CD4-positive, alpha-beta T cell treated with Interleukin-21 for 1 hour (primary cell): ENCODE measurements at places on chromosomes 7 and 10.
A peak's percentile ranks its signal among the peaks of the same experiment; 100 is the strongest.

GRCh38 chr7:121388950-121389349 lies 7.2 kb downstream of the FAM3C start:
- DNase-seq, result no peak

GRCh38 chr7:146956321-146956720 lies 839.7 kb downstream of the CNTNAP2 start:
- DNase-seq, result no peak

GRCh38 chr7:69342154-69342884 lies 256.0 kb upstream of the AUTS2 start:
- DNase-seq, result no peak

DNA sequence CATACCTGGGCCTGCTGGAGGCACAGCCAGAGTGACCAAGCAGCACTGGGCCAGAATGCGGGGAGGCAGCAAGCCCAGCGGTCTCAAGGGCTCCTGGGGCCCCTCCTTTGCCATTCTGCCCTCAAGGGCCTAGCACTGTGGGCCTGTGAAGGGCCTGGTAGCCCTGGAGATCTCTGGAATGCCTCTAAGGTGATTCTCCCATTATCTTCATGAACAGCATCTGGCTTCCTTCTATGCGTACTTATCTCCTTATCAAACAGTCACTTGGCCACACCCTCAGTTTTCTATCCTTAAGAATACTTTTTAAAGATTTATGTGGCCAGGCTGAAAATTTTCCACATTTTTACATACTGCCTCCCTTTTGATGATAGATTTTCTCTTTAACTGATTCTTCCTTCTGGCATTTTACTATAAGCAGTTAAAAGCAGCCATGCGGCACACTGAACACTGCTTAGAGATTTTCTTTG lies 67.5 kb upstream of the CCNY start:
- no peak for DNase-seq

- DNase-seq, result no peak
These were observed 147.7 kb upstream of the SLC26A5 start for GRCh38 chr7:103593691-103594090.

DNA sequence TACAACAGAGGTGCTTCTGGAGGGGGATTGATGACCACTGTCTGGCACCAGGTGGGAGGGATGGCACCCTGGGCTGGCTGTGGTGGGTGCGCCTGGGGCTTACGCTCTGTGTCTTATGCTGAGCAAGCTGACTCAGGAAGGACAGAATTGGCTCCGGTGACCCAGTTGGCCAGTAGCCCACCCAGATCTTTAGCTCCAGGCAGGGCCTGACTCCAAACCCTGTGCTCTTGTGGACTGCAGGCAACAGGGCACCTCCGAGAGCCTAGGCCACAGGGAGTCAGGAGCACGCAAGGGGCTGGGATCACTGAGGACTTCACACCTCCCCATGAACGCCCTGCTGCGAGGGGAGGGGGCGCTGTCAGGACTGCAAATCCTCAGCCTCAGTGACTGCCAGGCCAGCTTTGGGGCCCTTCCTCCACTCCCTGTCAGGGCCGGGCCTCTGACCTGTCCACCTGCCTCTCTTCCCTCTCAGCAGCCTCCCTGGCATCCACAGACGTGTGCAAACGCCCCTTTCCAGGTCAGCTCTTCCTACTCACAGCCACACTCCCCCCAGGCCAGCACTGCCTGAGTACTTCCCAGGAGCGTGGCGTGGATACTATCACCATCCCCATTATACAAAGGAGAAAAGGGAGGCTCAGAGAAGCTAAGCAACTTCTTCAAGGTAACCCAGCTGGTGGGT lies 118.7 kb downstream of the SLIT1 start:
- DNase-seq, result no peak

DNA sequence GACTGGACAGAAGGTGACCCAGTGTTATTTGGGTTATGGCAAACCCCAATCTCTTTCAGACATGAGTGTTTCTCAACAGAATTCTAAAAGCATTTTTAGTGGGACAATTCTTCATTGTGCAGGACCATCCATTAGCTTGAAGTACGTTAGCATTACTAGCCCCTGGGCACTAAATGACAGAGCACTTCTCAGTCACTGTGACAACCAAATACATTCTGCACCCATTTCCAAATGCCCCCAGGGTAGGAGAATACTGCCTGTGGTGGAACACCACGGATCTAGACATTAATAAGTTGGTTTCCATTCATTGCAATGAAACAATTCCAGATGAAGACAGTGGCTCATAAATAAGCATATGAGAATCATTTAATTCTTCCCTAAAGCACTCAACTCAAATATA lies 102.4 kb upstream of the FRMD4A start:
- no peak for DNase-seq

GRCh38 chr7:100384628-100385294 lies 11.5 kb downstream of the PILRA start:
- DNase-seq, result no peak

GRCh38 chr10:614790-615582 lies 74.5 kb downstream of the DIP2C start:
- no peak for DNase-seq

GRCh38 chr10:12214763-12215218 lies 18.8 kb downstream of the CDC123 start:
- peak; percentile 58 for DNase-seq

DNA sequence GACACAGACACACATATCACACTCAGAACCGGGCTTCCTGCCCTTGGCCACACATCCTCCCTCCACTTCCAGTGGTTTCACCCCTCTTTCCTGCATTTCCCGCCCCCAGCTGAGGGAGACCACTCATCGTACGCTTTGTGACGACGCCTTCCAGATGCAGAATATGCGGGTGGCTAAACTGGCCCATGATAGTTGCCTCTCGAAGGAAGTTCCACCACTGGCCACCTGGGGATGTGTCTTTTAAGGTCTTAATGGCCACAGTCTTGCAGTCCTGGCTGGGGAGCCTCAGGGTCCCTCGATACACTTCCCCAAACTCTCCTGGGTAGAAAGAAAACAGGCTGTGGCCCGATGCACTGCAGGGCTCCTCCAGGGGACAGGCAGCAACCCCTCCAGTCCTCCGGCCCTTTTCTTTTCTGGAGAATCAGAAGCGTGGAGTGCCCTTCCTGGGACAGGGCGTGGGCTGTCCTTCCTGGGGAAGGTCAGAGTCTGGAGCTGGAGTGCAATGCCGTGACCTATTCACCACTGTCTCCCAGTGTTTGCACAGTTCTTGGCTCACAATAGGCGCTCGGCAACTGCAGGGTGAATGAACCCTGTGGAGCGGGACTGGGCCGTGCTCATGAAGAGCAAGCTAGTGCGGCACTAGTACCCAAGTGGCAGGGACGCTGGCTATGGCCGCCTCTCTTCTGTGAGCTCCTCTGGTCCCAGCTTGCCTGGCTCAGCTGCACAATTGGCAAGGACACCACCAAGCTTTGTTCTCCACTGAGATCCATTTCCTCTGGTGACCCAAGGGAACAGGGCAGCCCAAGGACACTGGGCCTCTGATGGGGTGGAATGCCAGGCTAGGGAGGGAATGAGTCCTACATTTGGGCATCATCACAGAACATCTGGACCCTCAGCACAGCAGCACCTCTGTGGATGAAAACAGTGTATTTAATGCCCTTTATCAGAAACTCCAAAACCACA lies 13.2 kb downstream of the EPHA1 start:
- DNase-seq, result no peak

DNA sequence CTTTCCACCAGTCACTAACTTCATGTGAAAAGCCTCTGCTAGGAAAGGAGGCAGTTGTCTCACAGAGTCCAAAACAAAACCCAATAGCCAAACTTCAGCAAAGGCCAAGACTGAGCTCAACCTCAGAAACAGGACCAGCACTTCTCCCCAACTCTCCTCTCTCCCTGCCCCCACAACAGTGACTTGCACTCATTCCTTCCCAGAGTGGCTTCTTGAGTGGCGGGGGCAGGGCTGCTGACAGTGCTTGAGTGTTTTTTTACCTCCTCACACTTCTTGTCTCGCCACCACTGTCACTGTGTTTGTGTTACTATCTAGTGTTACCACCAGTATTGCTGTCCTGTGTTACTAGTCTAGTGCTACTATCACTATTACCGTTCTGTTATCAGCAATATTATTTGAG lies 206.8 kb downstream of the KLF6 start:
- no peak for DNase-seq

GRCh38 chr7:150994141-150994837 lies 3.5 kb downstream of the NOS3 start:
- peak; percentile 28 for DNase-seq

- DNase-seq, result no peak
These were observed 64.5 kb downstream of the CYCS start for GRCh38 chr7:25060487-25061055.

- no peak for DNase-seq
These were observed 59.1 kb downstream of the CNTNAP2 start for GRCh38 chr7:146175716-146176115.

GRCh38 chr10:1522237-1522636 lies 215.1 kb downstream of the ADARB2 start:
- DNase-seq, result no peak

DNA sequence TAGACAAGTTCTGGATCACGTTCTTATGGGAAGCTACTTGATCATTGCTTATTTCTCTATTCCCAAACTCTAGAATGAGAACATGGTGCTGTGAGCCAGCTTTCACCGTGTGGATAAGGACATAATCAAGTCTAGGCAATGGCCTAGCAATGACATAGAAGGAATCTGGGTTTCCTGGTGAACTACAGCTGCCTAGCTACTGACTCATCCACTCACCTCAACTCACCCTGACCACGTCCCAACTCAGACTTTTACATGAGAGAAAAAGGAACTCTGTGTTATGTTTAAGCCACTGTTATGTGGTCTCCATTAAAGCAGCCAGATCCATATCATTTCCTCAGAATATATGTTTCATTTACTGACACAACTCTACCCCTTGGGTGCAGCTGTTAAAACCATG lies 18.8 kb upstream of the MET start:
- no peak for DNase-seq

GRCh38 chr7:26291699-26292538 lies at the start of gene SNX10:
Gene SNX10 (plus strand): TSS chr7:26291862. CDS start chr7:26346443, 54,581 bp downstream.
- peak; percentile 77 for DNase-seq

DNA sequence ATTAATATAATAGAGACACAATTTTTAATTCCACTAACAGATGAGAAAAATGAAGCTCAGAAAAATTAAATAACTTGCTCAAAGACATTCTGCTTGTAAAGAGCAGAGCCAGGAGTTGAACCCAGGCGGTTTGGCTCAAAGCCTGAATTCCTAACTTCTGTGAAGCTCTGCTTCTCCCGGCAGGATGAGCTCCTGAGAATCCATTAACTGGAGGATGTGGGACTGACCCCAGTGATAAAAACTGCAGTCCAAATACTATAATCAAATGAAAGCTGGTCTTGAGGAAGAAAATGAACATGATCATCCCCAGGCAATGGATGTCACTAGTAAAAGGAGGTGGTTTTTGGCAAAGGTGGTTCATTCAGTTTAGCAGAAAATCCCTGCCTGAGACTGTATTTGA lies 898.2 kb downstream of the CCSER2 start:
- DNase-seq, result no peak

DNA sequence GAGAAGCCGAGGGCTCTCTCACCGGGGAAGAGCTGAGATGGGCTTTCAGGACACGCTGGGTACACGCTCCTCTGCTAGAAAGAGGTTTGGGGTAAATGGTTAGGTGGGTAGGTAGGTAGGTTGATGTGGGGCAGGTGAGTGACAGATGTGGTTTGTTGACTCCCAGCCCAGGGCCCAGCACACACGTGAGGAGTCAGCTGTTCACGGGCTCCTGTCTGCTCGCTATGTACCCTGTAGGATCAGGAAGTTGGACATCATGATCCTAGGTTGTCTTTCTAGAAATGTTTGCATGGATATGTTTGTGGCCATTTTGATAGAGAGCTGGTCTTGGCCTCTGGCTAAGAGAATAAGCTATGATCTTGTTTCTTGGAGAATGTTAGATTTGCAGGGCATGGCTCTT lies 109.0 kb downstream of the TACC2 start:
- DNase-seq, result no peak

DNA sequence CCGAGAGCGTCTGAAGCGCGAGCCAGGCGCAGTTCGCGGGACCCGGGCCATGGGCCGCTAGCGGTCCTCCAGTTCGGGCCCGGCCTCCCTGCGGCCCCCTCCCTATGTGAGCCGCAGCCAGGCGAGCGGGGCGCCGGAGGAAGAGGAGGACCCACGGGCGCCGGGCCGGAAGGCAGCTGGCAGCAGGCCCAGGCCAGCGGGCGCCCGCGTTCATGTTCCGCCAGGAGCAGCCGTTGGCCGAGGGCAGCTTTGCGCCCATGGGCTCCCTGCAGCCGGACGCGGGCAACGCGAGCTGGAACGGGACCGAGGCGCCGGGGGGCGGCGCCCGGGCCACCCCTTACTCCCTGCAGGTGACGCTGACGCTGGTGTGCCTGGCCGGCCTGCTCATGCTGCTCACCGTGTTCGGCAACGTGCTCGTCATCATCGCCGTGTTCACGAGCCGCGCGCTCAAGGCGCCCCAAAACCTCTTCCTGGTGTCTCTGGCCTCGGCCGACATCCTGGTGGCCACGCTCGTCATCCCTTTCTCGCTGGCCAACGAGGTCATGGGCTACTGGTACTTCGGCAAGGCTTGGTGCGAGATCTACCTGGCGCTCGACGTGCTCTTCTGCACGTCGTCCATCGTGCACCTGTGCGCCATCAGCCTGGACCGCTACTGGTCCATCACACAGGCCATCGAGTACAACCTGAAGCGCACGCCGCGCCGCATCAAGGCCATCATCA lies 1.1 kb downstream of the ADRA2A start:
- no peak for DNase-seq

DNA sequence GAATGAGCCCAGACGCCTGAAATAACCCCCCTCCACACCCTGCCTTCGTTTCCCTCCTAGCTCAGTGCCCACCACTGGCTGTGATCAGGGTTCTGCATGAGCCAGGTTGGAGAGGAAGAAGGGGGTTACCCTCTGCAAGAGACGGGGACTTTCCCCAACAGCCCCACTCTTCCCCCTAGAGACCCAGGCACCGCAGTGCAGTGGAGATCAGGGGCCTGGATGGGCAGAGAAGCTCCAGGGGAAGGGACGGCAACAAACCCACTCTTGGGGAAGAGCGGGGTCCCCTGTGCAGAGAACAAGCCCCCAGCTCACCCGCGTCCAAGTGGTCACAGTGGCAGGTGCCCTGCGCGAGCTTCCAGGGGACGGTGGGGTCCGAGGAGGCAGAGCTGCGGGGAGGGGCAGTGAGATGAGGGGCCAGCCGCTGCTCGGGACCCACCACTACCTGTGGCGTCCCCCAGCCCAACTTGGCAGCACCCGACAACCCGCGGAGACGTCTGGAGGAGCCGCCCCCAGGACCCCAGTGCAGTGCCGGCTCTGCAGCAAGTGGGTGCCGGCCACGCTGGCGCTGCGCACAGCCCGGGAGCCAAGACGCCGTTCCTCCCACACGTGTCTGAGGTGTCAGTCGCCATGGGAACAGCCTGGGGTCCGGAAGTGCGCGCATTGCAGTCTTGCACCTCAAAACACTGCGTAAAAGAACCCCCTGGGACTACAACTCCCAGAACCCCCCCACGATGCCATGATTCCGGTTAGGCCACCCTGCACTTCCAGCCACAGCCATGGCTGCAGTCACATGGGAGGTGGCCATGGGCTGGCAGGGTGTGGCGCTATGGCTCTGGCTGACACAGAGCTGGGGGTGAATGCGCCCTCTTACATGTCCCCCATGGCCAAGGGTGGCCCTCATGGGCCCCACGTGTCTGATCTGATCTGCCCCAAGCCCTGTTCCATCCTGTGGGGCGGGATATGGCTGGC lies 45.8 kb upstream of the WIPI2 start:
- peak; percentile 88 for DNase-seq
